ENCODE measurements at places on chromosomes 3 and 15. TPM values are rescaled to one million over a fixed set of nuclear protein-coding genes. Genes with fewer than 3 reads are reported as not detected.

DNA sequence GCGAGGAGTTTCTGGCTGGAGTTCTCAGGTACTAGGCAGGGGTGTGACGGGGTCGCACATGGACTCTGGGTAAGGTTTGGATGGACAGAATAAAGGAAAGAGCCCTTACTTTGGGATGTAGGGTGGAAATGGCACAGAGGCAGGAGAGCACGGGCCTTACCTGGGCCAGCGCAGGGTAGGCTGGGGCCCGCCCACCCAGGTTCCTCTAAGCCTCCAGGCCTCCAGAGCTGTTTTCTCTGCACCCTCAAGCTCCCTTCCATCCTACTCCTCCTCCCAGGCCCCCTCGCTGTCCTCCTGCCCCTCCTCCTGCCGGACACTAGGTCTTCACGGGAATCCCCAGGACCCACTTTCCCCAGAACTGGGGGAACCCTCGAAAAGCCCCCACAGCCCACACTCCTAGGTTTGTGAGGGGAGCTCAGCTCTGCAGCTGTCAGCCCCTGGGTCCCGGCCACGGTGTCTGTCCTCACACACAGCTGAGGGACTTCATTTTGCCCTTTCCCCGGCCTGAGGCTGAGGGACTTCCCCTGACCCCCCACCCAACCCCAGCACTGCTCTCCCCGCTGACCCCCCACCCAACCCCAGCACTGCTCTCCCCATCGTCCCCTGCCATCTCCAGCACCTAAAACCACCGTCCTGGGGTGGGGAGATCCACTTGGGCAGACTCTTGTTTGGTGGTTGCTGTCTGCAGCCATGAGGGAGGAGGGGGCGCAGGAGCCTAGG lies 53.0 kb upstream of the PCSK6 start:
- no peaks in the 10 kb centered on the region for H3K27me3 ChIP-seq
- H3K27ac ChIP-seq = no peak overlapping the region
- DNase-seq = no peak
- no peaks in the 10 kb centered on the region for H3K4me1 ChIP-seq
- H3K4me3 ChIP-seq = no peak overlapping the region
- no peaks in the 10 kb centered on the region for H3K36me3 ChIP-seq

- no peak overlapping the region for H3K27ac ChIP-seq
- DNase-seq = no peak
- no peaks in the 10 kb centered on the region for H3K36me3 ChIP-seq
- no peaks in the 10 kb centered on the region for H3K27me3 ChIP-seq
These were observed 13.1 kb downstream of the PSMD6 start for GRCh38 chr3:64010199-64010598.

- H3K4me1 ChIP-seq = no peaks in the 10 kb centered on the region
- no peak for DNase-seq
- no peak overlapping the region for H3K4me3 ChIP-seq
- no peaks in the 10 kb centered on the region for H3K36me3 ChIP-seq
- H3K27me3 ChIP-seq = no peaks in the 10 kb centered on the region
These were observed 575.1 kb downstream of the EPHA3 start for GRCh38 chr3:89682556-89682955.

Gene HYAL3
- total RNA-seq = 4.2 TPM

DNA sequence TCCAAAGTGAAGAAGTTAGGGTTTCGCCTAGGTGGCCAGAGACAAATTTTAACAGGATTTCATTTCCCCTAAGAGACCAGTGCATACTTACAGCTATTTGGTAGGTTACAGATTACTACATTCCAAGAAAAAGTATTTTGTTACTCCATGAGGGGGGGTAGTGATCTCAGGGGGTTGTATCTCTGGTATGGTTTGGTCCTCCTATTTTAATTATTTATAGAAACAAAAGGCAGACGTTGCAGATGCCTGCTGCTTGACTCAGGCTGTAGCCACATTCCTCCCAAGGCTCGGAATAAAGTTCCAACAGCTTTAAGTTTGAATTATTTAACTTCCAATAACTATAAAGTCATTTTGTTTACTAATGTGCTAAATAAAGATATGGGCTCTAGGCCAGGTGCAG lies 1.3 kb upstream of the TRIM59 start:
- H3K36me3 ChIP-seq = no peaks in the 10 kb centered on the region
- H3K27me3 ChIP-seq = no peaks in the 10 kb centered on the region
- H3K4me3 ChIP-seq = no peak overlapping the region
- DNase-seq = no peak

Gene TMEM212
- total RNA-seq = not detected

GRCh38 chr15:71708051-71708429 lies 102.3 kb upstream of the NR2E3 start:
- H3K27ac ChIP-seq = peak overlapping the region; percentile 22
- DNase-seq = peak; percentile 41
- no peak overlapping the region for H3K4me3 ChIP-seq
- no peaks in the 10 kb centered on the region for H3K27me3 ChIP-seq
- H3K36me3 ChIP-seq = no peaks in the 10 kb centered on the region
- H3K4me1 ChIP-seq = peaks cover 7% of the 10 kb centered on the region

Gene COPB2
- 153 TPM for total RNA-seq

Gene C3orf49
- total RNA-seq = not detected

GRCh38 chr15:27499191-27499590 lies 528.2 kb downstream of the GABRG3 start:
- H3K4me1 ChIP-seq = no peaks in the 10 kb centered on the region
- no peak for DNase-seq
- no peaks in the 10 kb centered on the region for H3K27me3 ChIP-seq
- H3K36me3 ChIP-seq = no peaks in the 10 kb centered on the region
- no peak overlapping the region for H3K4me3 ChIP-seq

Gene RTP1
- total RNA-seq = not detected

DNA sequence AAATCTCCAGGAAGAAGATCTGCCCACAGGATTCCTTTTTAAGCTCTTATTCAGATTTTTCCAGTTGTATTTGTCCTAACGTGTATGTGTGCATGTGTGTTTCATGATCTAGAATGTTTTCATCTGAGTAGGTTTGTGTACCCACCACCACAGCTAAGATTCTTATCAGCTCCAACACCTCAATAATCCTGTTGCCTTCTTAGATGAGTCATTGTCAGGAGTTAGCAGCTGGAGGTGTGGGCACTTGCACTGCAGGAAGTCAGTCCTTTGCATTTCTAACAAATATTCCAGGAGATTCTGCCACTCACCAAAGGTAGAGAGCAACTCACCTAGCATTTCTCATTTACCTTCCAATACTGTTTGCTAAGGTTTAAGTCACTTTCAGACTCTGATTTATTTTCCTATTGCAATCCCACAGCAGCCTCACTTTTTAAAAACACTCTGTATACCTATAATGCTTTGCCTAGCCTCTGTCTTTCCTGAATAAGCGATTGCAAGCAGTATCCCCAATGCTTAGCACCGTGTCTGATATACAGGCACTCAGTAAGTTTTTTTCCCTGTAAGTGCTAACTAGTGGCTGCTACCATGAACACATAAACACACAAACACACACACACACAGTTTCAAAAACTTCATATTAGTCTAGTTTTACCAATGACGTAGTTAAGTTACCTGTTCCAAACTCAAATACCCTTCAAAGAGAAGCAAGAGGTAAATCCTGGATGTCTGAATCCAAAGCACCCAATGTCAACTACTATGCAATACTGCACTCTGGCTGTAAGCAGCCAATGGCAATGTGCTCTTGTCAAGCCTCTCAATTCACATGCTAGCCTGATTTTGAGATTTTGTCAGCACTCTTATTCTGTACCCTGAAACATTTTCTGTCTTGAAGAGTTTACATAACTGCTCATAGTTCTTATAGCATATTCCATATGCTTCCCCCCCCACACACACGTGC lies 713.5 kb upstream of the LMCD1 start:
- DNase-seq = no peak
- no peak overlapping the region for H3K27ac ChIP-seq
- H3K4me3 ChIP-seq = no peak overlapping the region
- no peaks in the 10 kb centered on the region for H3K27me3 ChIP-seq
